ENCODE measurements at places on chromosomes 2 and 18. TPM values are rescaled to one million over a fixed set of nuclear protein-coding genes. Genes with fewer than 3 reads are reported as not detected.

The RGPD3 gene
- total RNA-seq = 1.1 TPM

The GALNT5 gene
- 0.09 TPM for total RNA-seq

The MITD1 gene
- 15.3 TPM for total RNA-seq

The ABCB11 gene
- total RNA-seq = 0.95 TPM

The RBKS gene
- 12.3 TPM for total RNA-seq

The SPATA3 gene
- total RNA-seq = not detected

The SOX11 gene
- not detected for total RNA-seq

The CRYBA2 gene
- total RNA-seq = not detected

The SPAST gene
- total RNA-seq = 16.5 TPM
